ENCODE measurements at places on chromosomes 7 and 10.
A peak's percentile ranks its signal among the peaks of the same experiment; 100 is the strongest.

DNA sequence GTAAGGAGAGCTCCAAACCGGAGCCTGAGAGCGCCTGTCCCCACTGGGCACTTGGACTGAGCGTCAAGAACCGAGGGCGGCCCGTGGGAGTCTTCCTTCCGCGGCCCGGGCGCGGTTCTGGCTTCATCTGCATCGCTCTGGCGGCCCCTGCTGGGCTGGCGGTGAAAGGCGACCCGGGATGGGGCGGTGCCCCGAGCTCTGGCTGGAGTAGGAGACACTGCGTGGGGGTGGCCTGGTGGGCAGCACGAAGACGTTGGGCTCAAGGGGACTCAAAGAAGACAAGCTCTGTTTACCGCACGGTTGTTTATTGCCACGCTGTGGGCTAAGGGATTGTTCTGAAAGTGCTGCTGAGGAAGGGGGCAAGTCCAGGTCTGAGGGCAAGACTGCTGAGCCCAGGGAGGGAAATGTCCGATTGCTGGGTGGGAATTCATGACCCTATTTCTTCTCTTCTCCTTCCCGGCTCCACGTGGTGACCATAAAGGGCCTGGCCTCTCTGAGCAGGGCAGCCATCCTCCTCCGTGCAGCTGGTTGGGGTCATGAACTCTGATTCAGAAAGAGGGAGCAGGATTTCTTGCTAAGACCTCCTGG is 29.8 kb downstream of the PLAU start:
- DNase-seq, result peak; percentile 85

DNA sequence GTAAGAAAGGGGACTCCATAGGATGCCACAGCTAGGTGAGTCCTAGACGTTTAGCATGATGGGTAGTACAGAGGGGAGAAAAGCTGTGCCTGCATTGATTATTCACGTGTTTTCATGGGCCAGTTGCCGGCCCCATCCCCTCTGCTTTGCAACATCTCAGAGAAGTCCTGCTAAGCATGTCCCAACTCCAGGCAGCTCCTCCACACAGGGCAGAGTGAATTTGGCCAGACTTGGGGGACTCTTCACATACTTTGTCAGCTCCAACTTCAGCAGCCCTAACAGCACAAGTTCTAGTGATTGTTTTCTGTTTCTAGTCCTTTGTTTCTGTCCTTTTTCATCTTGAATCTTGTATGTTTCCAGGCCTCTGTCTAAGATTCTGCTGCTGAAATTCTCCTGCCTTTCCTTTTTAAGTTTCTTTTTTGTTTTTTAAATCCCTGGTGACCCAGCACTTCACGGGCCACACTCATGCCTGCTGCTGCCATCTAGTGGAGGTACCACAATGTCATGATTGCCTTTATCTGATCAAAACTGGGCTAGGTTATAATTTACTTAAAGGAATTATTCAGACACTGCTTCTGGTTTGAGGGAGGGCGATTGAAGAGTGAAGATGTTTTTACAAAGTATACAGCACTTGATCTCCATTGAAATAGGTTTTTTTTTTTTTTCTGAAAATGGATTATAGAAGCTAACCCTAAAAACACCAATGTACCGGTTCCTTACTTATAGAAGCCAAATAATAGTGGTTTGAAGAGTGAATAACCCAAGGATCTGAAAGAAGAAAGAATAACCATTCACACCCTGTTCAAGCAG is 276.9 kb downstream of the CSTF2T start:
- DNase-seq, result peak; percentile 7

DNA sequence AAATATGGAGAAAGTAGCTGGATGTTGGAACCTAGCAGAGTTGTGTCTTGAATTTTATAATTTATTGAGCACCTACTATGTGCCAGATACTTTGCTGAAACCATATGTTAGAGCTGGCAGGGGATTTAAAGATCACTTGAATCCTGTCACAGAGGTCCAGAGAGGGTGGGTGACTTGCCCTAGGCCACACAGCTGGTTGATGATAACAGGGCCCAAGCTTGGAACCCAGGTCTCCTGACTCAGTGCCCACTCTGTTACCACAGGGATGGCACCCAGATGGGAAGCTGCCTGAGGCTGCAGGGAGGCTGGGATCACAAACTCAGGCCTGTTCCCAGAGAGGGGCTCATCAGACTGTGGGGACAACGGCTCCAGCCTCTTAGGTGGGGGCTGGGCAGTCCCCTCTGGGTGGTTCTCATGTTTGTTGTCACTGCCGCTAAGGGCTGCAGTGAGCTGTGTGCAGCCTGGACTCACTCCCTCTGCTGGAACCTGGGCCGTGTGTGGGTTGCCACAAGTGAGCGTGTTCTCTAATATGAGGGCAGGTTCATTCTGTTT is 18.6 kb downstream of the GOLGA7B start:
- no peak for DNase-seq

- no peak for DNase-seq
Observed at GRCh38 chr7:10770176-10770575, 203.5 kb upstream of the PHF14 start.

- DNase-seq, result no peak
Observed at GRCh38 chr7:7536396-7537019, 835 bp upstream of the COL28A1 start.

GRCh38 chr7:157019718-157020451 is 9.4 kb upstream of the MNX1 start:
- DNase-seq, result no peak

DNA sequence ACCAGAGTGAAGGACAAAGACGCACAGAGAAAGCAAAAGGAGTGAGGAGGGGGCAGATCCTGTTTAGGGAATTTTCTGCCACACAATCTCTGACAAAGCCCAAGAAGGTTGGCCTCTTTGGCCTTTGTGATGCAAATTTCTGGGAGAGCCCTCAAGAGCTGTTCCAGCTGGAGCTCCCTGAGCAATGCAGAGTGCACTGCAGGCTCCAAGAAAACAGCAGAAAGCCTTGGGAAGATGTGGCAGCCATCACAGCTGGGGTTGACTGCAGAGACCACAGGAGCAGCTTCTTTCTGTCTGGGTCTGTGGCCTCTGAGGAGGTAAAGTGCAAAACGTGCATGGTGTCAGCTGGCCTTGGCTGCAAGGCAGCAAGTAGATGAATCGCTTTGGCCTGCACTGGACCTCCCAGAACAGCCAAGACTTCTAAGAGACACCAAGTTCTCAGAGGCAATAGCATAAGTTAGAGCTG is 200.2 kb downstream of the ELMO1 start:
- DNase-seq, result no peak

DNA sequence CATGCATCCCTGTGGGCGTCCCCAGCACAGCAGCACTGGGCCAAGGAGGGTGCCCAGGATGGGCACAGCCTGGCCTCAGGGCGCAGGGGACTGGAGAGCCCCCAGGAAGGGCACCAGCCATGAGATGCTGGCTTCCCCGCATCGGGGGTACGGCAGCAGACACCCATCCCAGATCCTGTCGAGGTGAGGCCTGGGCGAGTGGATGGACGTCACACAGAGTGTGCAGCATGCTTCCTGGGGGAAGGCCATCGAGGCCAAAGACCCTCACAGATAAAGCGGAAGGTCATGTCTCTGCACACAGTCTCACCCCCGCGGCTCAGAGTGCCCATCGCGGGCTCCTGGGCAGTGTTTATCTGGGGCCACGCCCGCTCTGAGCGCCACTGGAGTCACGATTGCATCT is 18.8 kb downstream of the ADGRA1 start:
- no peak for DNase-seq

DNA sequence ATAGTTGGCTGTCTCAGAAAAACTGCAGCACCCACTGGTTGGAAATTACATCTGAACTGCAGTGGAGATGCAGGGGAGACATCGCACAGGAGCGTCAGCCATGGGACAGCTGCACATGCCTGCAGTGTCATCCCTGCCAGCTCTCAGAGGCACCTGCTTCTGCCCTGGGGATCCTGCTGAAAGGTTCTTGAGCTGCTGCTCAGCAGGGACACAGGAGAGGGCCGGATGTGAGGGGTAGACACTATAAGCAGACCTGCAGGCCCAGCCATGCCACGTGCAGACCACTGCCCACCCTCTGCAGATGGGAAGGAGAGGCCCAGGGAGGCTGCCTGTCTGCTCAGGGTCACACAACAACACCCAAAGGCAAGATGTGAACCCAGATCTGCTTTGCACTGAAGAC is 601.4 kb downstream of the DNAJB6 start:
- no peak for DNase-seq

DNA sequence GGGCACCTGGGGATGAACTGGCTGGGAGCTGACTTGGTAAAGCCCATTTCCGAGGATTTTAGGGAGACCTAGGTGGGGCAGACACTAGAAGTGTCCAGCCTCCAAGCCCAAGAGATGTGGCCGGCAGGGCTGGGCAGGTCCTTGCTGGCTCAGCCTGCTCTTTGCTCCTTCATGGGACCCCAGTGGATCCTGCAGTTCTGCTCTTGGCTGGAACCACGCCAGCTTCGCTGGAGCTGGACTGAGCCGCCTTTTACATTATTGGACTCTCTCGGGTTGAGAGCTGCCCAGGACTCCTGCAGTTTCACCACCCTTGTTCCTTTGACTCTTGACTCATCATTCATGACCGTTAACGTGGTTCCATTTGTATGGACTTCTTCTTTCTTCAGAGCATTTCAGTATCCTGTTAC is 5.7 kb downstream of the PPIF start:
- no peak for DNase-seq

DNA sequence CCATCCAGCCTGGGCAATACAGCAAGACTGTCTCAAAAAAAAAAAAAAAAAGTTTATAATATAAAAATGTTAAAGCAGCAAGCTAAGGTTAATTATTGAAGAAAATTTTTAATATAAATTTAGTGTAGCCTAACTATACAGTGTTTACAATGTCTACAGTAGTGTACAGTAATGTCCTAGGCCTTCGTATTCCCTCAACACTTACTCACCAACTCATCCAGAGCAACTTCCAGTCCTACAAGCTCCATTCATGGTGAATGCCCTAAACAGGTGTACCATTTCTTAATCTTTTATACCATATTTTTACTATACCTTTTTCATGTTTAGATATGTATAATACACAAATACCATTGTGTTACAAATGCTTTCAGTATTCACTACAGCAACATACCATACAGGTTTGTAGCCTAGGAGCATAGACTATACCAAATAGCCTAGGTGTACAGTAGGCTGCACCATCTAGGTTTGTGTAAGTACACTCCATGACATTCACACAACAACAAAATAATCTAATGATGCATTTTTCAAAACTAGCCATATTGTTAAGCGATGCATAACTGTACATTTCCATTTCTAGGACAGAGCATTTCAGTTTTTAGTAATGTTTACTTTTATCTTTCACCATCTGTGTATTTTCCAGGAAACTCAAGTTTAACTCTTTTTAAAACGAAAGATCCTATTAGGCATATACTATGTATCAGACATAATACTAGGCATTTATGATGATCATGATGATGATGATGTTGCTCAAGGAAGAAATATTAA is 43.3 kb downstream of the CNOT4 start:
- DNase-seq, result no peak

DNA sequence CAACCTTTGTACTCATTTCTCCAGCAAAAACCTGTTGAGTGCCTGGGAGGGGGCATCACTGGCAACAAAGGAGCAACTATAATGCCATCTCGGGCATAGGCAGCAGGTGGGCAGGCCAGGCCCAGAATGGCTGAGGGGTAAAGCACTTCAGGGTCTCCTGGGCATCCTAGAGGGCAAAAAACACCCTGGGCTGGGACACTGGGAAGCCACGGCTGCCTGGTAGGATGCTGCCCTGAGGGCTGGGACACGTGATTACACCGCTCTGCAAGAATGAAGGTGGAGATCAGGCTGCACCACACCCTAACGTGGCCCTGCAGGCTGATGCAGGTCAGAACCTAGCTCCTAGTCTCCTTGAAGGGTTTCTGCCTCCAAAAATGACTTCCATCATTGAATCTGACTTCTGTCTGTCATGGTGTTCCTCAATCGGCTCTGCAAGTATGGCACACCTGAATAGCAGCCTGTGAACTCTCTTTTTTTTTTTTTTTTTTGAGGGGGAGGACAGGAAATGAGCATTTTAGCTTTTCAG is 4.5 kb upstream of the TRAPPC14 start:
- DNase-seq, result no peak

DNA sequence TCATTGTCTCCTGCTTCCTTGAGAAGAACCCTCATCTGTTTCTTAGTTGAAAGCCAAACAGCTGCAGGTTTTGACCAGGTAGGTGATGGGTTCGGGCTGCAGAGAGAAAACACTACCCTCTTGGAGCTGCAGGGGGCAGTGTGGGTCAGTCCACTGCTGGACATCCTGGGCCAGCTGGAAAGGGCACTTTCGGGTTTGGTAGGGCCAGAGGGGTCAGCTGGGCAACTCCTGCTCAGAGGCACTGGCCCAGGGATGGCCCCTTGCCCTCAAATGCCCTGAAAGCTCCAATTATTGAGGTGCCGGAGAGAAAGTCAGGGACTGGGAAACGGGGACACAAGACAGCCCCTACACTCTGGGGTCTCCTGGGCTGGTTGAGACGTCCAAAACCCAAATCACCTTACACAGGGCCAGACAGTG is 90.7 kb downstream of the MKI67 start:
- peak; percentile 18 for DNase-seq

DNA sequence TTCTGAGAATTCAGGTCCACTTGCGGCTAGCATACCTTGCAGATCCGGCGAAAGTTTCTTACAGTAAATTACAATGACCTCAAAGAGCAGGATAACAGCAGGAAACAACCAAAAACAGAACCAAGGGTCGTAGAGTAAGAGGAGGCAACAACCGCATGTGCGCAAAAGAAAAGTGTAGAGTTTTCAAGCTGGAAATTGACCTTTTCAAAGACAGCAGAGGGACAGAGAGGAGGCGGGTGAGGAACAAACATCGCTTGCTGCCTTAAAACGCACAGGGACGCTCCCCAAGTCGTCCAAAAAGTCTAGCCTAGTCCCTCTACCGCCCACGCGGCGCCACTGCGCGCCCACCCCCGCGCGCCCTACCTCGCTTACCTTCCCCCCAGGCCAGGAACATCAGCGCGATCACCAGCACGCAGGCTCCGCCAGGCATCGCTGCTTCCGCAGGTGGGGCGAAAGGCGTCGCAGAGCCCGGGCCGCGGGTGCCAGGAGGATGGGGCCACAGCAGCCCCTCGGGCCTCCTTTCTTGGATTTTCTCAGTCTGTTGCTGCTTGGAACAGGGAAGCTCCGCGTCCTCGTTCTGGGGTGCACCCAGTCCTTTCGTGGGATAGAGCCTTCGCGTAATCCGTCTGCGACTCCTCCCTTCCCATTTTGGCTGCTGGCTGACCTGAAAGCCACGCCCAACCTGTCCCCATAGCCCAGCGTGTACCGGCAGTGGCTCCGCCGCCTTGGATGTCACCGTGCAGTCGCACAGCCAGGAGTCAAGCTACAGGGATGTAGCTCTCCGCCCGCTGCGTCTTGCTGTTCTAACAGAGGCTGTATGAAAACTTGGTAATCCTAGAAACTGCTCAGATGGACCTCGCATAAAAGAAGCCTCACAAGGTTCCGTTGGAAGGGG is at the start of gene VWDE:
TSS of gene VWDE (minus strand) at position 579 of the 895 bp plus-strand sequence. CDS start at position 430, 149 bp downstream.
- peak; percentile 41 for DNase-seq

- no peak for DNase-seq
Observed at GRCh38 chr10:129846991-129847391, 117.1 kb downstream of the EBF3 start.

- DNase-seq, result no peak
Observed at GRCh38 chr10:63456437-63457210, 9.2 kb downstream of the JMJD1C start.

GRCh38 chr7:101978683-101979082 is 161.3 kb downstream of the CUX1 start:
- no peak for DNase-seq

GRCh38 chr10:42428534-42428933 is 209.8 kb downstream of the ZNF33B start:
- DNase-seq, result no peak

GRCh38 chr10:47443145-47443544 is 40.8 kb downstream of the ANXA8 start:
- no peak for DNase-seq
